ENCODE measurements at places on chromosomes 2 and 18.
A peak's percentile ranks its signal among the peaks of the same experiment; 100 is the strongest.

GRCh38 chr18:58863539-58864145 lies 1.0 kb upstream of the ZNF532 start:
- DNase-seq = peak; percentile 37

DNA sequence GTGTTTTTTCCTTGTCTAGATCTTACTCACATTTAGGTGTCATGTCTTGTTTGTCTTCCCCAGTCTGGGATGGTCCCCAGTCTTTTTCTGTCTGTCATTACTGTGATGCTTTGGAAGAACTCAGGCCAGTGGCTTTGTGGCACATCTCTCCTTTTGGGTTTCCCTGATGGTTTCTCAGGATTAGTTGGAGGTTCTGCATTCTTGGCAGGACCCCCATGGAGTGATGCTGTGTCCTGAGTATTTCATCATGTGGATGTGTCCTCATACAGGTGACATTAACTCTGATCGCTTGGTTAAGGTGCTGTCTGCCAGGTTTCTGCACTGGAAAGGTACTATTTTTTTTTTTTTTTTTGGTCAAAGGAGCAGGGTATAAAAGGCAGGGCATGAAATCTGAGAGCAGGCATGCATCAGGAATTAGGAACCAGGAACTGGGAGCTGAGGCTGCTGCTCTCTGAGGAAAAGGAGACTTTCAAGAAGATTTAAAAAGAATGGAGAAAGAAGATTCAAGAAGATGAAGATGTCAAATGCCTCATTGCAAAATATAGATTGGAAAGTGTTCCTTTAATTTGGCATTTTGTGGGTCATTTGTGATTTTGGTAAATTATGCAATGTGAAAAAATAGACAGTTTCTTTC lies 85.3 kb downstream of the NUP35 start:
- DNase-seq = no peak

GRCh38 chr18:1252936-1253335 lies 348.3 kb downstream of the ADCYAP1 start:
- no peak for DNase-seq

GRCh38 chr2:168596881-168597655 lies 141.0 kb downstream of the CERS6 start:
- no peak for DNase-seq

DNA sequence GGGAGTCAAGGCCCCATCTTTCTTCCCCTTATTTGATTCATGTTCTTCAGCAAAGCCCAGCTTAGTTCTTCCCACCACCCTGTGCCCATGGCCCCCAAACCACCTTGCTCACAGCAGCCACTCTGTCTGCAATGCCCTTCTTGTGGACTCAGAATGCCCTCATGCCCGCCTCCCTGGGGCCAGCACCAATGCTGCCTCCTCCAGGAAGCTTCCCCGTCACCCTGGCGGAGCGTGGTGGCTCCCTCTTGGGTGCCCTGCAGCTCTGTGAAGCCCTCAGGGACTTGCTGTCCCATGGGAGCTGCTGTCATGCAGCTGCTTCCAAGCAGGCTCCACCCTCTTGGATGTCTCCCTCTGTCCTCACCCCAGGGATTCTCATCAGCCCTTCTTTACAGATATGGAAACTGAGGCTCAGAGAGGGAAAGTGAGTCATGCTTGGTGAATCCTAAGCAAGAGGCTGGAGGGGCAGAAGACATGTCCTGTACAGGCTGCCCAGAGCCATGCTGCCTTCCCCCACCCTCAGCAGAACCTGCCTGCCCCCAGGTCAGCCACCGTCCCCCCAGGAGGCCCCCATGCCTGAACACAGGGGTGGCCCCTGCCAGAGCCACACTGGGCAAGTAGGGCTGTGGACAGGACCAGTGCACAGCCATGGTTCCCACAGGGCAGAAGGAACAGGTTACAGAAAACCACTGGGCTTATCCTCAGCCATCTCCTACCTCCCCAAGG lies 11.8 kb upstream of the DUSP2 start:
- no peak for DNase-seq

DNA sequence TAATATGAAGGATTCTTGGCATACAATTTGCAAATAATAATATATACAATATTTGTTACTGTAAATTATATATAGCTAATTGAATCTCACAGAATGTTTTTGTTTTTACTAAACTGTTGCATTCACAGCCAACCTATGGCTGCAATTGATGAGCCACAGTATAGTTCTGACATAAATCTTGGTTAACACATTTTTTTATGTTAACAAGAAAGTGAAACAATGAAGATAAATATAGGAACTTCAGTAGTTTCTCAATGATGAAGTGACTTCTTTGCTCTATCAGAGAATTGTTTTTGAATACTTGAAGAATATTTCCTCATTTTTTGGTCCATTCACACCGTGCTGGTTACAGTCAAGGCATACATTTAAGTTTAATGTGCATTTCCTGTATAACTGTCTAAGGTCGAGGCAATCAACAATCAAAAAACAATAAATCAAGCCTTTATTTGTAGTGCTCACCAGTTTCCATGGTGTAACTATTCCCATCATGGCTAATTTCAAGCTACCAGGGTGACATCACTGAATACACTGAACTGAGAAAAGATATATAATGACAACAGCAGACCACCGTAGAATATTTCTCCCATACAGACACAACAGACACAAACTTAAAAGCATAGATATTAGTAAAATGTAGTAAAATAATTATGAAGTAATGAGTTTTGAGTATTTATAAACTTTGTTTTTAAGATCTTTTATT lies 12.9 kb upstream of the ETAA1 start:
- no peak for DNase-seq

DNA sequence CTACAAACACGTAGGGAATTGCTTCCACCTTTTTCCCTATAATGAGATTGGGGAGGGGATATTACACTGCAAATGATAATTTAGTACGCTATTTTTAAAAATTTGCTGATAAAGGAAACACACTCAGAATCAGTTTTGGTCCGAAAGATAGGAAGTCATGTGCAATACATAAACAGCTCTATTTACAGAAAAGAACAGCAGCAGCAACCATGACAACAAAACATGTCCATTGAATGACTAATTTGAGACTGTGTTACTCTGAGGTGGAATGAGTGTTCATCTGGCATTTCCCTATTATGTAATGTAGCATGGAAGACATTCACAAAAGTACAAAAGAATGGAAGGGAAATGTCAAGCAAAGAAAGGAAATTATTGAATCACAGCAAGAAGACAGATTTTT lies 337.2 kb downstream of the NBAS start:
- no peak for DNase-seq

- DNase-seq = no peak
Observed at GRCh38 chr2:9390991-9391390, 32.3 kb downstream of the ITGB1BP1 start.

GRCh38 chr18:79578396-79579260 lies 101.0 kb upstream of the CTDP1 start:
- no peak for DNase-seq

DNA sequence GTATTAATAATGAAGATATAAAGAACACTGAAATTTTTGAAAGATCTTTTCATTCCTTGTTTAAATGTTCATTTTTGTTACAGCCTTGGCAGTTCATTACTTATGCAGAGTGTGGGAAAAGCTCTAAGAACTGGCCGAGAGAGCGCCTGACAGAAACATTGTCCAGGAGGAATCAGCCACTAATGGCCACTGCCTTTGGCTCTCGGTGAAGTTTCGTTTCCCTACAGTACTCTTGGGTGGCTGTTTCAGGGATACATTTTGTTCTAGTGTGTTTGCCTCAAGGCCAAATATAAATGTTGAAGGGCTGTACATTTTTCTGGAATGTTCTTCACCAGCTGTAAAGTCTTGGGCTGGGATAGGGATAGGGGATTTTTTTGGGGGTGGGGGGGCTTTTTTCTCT lies 10.7 kb downstream of the SPTBN1 start:
- DNase-seq = no peak

- DNase-seq = no peak
Observed at GRCh38 chr2:133146893-133147292, 421.4 kb downstream of the NCKAP5 start.

DNA sequence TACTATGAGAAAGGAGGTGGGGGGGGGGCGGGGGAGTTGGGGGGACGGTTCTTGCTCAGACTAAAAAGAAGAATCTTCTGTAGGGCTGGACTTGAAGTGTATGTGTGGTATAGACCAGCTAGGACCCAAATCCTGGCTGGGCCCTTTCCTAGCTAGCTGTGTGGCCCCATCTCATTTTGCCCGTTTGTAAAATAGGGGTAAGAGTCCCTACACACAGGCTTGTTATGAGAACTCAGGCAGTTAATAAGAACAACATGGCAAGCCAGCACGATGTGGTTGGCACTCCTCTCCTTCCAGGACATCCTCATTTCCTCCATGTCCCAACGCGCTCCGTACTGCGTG lies 1.1 kb downstream of the EVA1A start:
- DNase-seq = no peak

- DNase-seq = no peak
Observed at GRCh38 chr18:32730620-32731091, 42.2 kb downstream of the KLHL14 start.

GRCh38 chr2:160205505-160205904 lies 5.4 kb upstream of the ITGB6 start:
- DNase-seq = peak; percentile 61

- DNase-seq = peak; percentile 58
Observed at GRCh38 chr2:74740741-74741431, 86.8 kb downstream of the SEMA4F start.

DNA sequence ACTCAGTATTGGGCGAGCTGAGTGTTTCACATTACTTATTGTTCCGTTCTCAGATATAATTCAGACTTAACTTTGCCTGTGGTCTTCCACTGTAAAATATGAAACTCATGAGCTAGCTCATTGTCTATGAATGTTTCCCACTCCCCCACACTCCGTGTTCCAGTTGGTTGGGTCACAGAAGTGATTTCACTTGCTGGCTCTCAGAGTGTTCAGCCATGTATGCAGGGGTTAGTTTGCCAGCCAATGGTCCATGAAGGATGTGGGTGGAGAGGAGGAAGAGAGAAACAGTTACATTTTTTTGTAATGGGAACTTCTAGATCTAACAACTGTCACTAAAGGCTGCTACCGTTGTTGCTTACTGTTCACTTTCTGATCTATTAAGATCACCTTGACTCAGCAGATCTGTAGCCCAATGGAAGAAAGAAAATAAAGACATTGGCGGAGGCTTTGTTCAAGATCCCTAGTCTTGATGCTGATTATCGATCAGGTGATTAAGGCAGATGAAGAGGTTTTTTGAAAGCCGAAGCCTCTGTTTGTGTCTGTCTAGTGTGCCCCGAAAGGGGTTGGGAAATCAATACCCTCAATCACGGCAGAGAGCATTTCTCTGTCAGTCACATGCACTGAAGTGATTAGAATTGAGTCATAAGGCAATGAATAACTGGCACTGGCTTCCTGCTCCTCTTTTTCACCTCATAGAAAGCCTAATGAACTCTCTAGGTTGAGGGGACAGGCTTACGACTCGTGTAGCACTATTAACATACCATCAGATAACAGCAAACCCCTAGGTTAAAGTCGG lies 279.7 kb upstream of the FIGN start:
- no peak for DNase-seq

GRCh38 chr18:13390196-13390595 lies 171.6 kb downstream of the LDLRAD4 start:
- no peak for DNase-seq

- DNase-seq = no peak
Observed at GRCh38 chr2:170488807-170489206, 226.3 kb upstream of the SP5 start.

DNA sequence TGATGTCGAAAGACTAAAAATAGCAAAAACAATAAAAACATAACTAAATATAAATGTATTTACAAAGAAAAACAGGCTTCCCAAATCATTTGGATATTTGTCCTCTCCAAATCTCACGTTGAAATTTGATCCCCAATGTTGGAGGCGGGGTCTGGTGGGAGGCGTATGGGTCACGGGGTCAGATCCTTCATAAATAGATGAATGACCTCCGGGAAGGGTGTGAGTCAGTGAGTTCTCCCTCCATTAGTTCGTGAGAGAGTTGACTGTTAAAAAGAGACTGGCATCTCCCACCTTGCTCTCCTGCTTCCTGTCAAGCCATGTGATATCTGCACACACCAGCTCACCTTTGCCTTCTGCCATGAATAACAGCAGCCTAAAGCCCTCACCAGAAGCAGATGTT lies 703.0 kb downstream of the TMEM182 start:
- DNase-seq = no peak

GRCh38 chr2:24471662-24472061 lies 19.4 kb upstream of the NCOA1 start:
- no peak for DNase-seq

DNA sequence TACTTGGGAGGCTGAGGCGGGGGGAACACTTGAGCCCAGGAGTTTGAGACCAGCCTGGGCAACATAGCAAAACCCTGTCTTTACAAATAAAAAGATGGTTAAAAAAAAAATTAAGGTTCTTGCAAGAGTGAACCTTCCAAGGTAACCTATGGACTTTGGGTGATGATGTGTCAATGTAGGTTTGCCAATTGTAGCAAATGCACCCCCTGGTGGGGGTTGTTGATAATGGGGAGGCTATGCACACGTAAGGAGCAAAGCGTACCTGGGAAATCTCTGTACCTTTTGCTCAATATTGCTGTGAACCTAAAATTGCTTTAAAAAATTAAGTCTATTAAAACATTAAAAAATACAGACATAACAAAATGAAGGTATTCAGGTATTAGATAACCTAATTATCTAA lies 70.4 kb downstream of the CWC22 start:
- DNase-seq = no peak

GRCh38 chr18:50190236-50190635 lies 4.7 kb downstream of the MYO5B start:
- no peak for DNase-seq

DNA sequence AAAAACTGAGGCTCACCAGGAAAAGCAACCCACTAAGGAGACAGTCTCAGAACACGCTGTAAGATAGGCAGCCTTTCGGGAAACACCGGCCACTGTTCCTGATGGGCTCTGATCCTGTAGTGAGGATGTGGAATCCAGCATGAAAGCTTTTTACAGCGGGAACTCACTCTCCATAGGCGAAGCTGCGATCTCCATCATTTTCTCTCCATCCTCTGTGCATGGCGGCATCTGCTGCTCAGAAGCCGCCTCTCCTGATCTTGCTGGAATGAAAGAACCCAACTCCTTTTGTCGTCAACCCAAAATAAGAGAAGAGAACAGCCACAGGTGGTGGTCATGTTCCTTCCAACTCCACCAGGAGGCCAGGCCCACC lies 49.9 kb downstream of the TMEM18 start:
- DNase-seq = no peak

GRCh38 chr2:89848114-89848513 lies 1156.6 kb downstream of the RPIA start:
- no peak for DNase-seq

- DNase-seq = peak; percentile 27
Observed at GRCh38 chr2:175282300-175282699, 100.8 kb upstream of the ATP5MC3 start.

All from 8988T (cell line).